Activated naive CD4-positive, alpha-beta T cell treated with anti-CD3 and anti-CD28 coated beads, Interleukin-2, amount 50 U/mL, for 16 hours (primary cell): ENCODE measurements at places on chromosomes 5 and 9.

DNA sequence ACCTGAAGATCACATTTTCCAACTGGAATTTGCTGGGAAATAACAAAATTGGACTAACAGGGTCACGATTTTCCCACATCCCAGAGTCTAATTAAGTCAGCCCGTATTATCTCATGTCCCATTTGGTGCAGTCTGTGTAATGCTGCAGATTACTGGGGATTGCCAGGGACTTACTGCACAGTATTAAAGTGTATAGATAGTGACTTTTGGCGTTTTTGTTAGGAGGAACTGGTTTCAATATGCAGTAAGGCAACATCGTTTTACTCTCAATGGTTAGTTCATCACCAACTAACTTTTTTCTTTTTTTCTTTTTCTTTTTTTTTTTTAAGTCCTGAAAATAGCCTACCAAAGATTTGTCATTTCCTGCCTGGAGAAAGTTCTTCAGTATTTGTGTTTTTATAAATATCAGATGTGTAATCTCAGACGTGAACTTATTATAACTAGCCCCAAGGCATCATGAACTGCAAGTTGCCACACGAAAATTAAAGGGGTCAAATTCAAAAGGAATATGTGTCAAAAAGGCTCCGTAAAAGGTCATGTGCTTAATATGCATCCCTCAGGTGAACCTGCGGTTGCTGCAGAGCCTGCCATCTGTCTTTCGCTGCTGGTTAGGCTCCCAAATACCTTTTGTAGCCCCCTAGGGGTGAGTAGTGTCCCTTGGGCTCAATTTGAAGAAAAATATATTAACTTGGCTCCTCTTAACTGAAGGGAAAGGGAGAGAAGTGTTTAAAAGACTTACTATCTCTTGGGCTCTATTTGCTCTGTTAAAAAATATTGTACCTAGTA lies 176.7 kb upstream of the ADAMTSL1 start:
- no peak for DNase-seq

DNA sequence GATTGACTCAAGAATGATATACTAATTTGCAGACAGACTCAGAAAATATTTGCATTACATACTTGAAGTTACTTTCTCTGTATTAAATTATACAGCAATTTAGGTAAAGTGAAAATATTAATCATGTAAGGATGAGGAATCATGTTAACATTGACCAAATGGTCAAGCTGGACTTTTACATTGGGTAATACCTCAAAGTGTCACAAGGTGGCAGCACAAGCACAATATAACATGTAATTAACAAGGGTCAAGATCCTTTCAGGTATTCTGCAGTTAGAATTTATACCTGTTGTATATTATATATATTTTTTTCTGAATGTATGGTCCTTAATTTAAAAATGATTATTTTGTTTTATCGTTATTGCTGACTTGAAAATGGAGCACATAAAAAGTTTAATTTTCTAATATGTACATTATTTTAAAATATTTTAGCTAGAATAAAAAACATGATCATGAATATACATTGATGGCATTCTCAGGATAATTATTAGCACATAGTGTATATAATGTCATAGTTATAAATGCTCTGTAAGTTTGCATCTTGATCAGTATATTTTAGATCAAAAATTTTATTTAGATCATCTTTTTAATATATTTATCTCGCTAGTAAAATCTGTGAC lies 8.6 kb downstream of the HAPLN1 start:
- no peak for DNase-seq

DNA sequence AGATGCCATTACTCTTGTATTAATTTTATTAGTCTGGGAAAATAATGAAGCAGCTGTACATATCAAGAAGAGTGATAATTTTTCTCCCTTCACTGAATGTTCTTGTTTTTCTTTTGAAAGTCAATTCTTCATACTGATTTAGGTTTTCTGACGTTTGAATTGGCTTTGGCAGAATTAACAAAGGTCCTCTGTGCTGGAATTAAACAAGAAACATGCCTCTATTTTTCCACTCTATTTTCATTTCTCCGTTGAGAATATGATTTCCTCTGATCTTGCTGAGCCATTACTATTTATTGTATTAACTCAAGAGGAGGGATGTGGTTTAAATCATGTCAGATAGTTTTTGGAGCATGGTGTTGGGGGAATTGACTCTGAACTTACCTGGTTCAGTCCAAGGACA lies 42.3 kb downstream of the ANKDD1B start:
- DNase-seq, result no peak

DNA sequence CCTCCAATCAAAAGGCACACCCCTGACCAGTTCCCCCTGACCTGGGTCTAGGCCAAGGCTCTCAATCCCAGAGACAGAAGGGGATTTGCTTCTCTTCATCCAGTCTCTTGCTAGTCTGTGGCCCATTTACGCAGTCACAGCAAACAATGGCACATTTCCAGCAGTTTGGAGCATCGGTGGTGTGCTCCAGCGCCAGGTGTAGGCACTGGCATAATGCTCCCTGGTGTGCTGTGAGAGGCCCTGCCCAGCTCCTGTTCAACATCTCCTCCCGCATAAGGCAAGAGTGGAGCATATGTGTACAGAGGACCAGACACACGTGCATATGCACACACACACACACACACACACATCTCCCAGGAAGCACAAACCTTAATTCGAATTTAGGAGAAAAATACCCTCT lies 79.5 kb upstream of the ERCC6L2 start:
- DNase-seq, result no peak

GRCh38 chr9:108400297-108400696 lies 455.5 kb downstream of the ACTL7B start:
- DNase-seq, result no peak

- no peak for DNase-seq
Observed at GRCh38 chr9:113858282-113858681, 17.8 kb upstream of the ZNF618 start.

GRCh38 chr9:93117924-93118862 lies 15.9 kb downstream of the NINJ1 start:
- DNase-seq, result no peak

DNA sequence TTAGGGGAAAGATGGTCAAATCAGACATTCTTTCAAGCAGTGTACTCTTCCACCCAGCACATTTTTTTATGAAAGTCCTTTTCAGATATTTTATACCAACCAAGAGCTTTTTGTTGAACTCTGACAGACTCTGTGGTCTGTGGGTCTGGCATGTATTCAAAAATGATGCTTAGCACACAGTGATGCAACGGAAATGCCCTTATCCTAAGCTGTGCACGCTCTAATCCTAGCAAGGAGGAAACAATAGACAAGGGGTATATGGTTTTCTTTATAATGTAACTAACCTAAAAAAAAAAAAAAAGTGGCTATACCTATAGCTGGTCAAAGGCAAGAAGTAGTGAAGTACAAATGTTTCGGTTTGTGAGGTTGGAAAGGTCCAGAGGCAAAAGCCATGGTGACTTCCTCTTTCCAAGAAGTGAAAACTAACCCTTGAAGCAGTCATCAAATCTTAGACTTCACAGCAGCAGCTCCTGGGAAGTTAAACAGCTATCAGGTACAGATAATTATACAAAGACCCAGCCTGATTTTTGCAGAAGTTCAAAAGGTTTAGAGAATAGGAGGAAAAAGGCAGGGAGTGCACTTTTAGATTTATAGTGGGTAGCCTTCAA lies 82.5 kb downstream of the SEMA6A start:
- no peak for DNase-seq

DNA sequence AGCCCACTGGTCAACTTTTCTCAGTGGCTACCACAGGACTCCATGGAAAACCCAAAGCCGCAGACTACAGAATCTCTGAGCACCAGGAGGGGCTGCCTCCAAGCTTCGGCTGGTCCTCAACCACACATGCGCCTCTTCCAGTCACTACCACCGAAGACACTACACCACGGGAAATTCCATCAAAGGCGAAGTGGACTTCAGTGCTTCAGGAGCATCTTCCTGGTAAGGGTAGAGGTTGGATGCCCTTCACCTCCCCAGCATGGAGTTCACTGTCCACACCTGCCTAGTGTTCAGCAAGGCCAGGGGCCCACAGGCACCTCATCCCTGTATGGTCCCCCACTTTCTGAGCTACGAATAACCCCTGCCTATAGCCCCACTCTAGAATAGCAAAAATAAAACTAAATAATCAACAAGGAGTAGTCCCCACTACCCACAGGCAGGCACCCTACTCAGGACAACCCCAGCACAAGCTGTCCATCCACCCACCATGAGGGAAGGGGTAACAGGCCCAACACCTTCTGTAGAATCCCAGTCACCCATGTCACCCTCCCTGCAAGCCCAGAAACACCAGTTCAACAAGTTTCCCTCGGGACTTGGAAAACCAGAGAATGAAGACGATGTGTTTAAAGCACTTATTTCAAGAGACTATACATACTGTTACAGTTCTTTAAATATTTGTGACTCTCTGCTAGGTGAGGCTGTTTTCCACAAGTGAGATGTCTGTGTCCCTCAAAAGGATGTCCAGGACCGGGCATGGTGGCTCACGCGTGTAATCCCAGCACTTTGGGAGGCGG lies 2.6 kb downstream of the VDAC1 start:
- DNase-seq, result no peak

GRCh38 chr5:178555005-178555404 lies 35.2 kb downstream of the COL23A1 start:
- no peak for DNase-seq

DNA sequence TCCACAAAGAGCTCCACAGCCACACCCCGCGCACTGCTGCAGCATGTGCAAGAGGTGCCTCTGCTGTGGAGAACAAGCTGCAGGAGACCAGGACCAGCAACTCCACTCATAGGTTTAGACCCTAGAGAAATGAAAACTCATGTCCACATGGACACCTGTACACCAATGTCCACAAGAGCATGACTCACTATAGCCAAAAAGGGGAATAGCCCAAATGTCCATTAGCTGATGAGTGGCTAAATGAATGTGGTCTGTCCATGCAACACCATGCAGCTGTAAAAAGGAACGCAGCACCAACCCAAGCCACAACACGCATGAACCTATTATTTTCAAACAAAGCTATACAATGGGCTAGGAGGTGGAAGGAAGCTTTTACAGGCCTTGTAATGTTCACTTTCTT lies 18.1 kb downstream of the DYNC2I2 start:
- DNase-seq, result no peak

- no peak for DNase-seq
Observed at GRCh38 chr5:94577466-94578245, 40.7 kb downstream of the KIAA0825 start.

DNA sequence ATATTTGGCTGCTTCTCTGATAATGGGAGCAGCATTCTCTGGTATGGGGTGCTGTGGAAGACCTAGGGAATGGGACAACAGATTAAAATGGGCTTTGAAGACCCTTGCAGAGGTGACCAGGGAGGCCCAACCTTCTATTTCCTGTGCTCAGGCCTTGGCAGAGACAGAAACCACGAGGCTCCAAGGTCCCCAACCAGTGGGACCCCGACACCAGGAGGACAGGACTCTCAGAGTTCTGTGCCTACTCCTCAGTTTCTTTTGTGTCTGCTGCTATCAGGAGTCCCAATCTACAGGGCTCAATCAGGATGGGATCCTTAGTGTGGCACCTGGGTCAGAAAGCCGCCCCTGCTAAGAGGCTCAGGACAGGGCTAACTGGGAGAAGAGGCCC lies 29.3 kb downstream of the CSF2 start:
- DNase-seq, result no peak

DNA sequence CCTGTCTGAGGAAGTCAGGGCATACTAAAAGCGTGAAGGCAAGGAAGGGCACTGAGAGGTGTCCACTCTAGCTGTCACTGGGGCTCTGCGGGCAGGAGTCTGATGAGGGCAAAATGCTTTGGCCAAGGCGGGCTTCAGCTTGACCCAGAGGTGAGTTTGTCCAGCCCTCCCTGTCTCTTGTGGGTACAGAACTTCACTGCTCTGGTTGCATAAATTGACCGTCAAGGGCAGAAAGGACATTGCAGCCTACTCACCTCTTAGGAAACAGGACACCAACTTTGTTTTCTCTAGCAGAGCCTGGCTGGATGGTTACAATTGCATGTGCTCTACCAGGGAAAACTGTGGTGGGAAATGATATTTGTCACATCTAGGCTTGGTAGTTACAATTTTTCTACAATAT lies 170.9 kb downstream of the TMEM38B start:
- DNase-seq, result no peak

DNA sequence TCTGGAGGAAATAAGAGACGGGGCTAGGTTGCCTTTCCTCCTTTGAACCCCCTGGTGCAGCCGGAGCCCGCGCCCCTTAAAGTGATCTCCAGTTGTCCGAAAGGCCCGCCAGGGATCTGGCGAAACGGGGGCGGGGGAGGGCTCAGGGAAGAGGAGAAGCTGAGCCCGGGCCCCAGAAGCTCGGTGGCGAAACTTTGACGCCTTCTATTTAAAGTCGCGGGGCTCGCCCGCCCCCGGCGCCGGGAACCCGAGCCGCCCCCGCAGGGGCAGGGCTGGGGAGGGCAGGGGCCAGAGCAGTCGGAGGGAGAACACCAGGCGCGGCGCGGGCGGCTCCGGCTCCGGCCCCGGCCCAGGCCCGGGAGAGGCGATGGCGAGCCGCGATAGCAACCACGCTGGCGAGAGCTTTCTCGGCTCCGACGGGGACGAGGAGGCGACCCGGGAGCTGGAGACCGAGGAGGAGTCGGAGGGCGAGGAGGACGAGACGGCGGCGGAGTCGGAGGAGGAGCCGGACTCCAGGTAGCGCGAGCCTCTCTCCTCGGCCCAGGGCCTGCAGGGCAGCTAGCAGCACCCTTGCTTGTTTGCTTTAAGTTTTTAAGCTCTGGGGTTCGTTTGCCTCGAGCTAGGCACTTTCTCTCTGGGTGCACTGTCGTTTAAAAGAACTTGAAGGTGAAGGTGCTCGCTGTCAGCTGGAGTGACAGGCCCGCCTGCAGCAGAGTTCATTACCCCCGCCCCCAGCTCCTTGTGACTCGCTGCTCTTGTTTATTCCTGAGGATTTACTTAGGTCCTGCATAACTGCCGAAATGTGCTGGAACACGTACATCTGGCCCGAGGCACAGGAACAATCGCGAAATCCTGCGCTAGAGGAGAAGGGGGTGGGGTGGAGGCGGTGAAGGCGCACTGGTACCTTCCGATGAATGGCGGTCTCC lies at the start of gene CMYA5:
CMYA5 (plus strand) TSS at position 296 of the 926 bp plus-strand sequence; CDS start at position 368, 72 bp downstream.
- DNase-seq, result no peak

GRCh38 chr5:3709717-3710348 lies 114.2 kb downstream of the IRX1 start:
- DNase-seq, result no peak

- DNase-seq, result no peak
Observed at GRCh38 chr5:120007598-120007997, 378.2 kb downstream of the FAM170A start.

GRCh38 chr5:135228222-135228621 lies 170.8 kb downstream of the MACROH2A1 start:
- no peak for DNase-seq

DNA sequence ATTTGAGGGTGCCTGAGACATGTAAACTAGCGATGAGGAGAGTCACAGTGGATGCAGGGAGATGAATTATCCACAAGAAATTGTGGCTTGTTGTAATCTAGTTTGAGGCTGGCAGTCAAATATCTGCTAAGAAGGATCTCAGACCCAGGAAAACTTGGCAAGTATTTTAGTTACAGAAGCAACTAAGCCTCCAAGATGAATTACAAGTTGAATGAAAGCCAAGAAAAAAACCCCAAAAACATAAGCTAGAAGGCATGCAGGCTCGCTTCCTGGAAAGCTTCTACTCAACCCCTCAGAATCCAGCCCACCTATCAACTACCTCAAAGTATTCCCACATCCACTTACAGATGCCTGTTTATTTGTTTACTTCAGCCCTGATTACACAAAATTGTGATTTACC lies 696.9 kb downstream of the MAT2B start:
- no peak for DNase-seq

GRCh38 chr5:24110004-24110615 lies 534.7 kb downstream of the CDH10 start:
- DNase-seq, result no peak
